ENCODE measurements at places on chromosomes 11 and 22. TPM values are rescaled to one million over a fixed set of nuclear protein-coding genes. Genes with fewer than 3 reads are reported as not detected.

Gene ADORA2A
- total RNA-seq: 2.1 TPM

Gene TENM4
- 1.7 TPM for total RNA-seq

Gene DKK3
- total RNA-seq: 4.5 TPM

Gene FJX1
- 3.8 TPM for total RNA-seq

Gene DMC1
- total RNA-seq: 0.53 TPM

Gene LUZP2
- total RNA-seq: not detected

Gene OR5B21
- not detected for total RNA-seq

Gene TLCD5
- 2.1 TPM for total RNA-seq

Gene STARD10
- total RNA-seq: 52.7 TPM

Gene KRTAP5-9
- total RNA-seq: not detected

Gene OR8G1
- total RNA-seq: not detected

Gene TP53AIP1
- not detected for total RNA-seq

Gene OR52I2
- total RNA-seq: not detected

Gene IL18BP
- total RNA-seq: 2.9 TPM

GRCh38 chr22:45529971-45530575, 27.4 kb downstream of the FBLN1 start:
- DNase-seq: no peak

- no peak for DNase-seq
These were observed 74.6 kb downstream of the MYO18B start for GRCh38 chr22:25816522-25817059.

DNA sequence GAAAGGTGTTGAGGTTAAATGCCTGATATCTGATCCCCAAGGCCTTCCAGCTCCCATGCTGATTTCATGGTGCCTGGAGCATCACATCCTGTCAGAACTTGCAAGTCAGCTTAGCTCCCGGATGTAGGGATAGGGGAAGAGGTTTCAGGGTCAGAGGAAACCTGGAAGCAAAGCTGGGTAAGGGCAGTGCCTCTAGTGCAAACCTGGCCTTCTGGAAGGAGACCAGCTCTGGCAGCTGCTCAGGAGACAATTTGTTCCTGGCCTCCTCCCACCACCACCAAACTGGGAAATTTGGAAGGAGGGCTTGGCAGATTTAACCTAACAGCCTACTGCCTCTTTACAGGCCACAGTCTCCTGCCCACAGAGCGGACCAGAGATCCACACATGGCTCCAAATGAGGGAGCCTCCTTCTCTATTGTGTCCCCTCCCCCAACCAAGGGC, 9.2 kb upstream of the TSKU start:
- no peak for DNase-seq

DNA sequence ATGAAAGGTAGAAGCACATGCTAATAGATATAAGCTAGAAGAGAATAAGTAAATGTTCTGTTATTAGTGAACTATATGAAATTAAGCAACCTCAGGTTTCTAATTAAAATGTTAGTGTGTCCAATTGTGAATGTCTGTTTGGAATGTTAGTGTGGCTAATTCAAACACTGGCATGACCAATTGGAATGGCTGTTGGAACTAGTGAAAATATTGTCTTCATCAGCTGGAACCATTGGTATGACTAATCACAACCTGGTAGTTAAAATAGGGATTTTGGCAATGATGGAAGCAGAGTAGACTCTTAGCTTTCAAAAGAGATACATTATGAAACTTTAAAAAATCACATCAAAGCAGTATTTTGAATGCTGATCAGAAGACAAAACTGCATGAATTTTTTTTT, 66.8 kb downstream of the CYB5R2 start:
- DNase-seq: no peak

DNA sequence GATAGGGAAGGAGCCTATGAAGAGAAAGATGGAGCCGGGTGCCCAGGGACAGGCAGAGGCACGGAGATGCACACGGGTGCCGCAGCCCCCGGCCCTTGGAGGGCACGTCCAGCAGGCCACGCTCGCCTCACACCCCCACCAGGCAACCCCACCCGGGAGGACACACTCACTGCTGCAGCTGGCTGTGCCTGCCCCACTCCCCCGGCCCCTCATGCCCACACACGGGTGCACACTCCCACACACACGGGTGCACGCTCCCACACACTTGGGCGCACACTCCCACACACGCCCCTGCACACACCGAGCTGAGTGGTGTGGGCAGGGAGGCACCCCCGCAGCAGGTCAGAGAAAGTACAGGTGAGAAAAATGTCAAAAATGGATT, 1.1 kb downstream of the MOB2 start:
- peak; percentile 10 for DNase-seq

- peak; percentile 79 for DNase-seq
These were observed 91.0 kb downstream of the FEZ1 start for GRCh38 chr11:125404811-125405790.

DNA sequence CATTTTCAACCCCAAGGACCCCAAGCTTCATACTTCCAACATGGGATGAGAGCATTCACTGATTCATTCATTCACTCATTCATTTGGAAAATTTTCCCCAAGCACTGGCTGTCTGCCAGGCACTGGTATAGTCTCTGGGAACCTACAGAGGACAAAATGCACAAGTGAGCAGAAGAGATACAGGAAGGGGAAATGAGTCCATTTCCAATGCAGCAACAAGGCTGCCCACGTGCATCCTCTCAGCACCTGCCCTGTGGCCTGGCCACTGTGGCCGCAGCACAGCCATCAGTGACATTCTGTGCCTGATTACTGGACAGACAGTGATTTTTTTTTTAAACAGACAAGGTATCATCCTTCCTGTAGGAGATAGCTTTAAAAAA, 96.0 kb upstream of the PITPNB start:
- no peak for DNase-seq

- no peak for DNase-seq
These were observed 111.2 kb downstream of the SLC1A2 start for GRCh38 chr11:35308157-35308556.

- no peak for DNase-seq
These were observed 23.8 kb upstream of the IGSF22 start for GRCh38 chr11:18749681-18750319.

- DNase-seq: no peak
These were observed 138.7 kb downstream of the TRIM29 start for GRCh38 chr11:119999220-119999619.

DNA sequence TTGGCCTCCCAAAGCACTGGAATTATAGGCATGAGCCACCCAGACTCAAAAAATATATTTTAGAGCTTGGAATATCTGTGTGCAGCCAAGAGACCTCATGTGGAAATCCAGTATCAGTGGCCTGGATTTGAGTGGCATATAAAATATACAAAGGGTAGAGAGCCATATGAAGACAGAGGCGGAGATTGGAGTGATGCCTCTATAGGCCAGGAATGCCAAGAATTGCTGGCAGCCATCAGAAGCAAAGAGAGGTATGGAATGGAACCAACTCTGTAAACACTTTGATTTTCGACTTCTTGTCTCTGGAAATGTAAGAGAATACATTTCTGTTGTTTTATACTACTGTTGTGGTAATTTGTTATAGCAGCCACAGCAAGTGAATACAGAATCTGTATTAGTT, 123.0 kb downstream of the PLEKHA7 start:
- DNase-seq: no peak

Data from psoas muscle (tissue), 8 donors.